ENCODE measurements at places on chromosomes 1 and 21.

GRCh38 chr1:97505289-97505688, 415.5 kb downstream of the DPYD start:
- no peak for DNase-seq

GRCh38 chr1:47175227-47175934, 14.5 kb downstream of the PDZK1IP1 start:
- peak; percentile 22 for DNase-seq

DNA sequence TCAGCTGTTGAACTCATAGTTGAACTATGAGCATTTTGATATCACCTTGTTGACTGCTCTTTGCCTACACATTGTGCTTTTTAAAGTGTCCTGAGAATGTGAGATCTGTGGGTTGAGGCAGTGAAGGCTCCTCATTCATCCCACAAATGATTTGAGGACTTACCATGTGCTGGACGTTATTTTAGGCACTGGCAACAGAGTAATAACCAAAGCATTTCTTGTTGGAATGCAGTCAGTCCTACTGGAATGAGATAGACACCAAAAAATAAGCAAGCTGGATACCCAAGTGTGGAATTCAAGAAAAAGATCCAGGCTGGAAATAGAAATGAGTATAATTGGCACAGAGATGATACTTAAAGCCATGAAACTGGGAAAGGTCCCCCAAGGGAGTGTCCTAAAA, 73.4 kb downstream of the ZP4 start:
- DNase-seq = no peak

DNA sequence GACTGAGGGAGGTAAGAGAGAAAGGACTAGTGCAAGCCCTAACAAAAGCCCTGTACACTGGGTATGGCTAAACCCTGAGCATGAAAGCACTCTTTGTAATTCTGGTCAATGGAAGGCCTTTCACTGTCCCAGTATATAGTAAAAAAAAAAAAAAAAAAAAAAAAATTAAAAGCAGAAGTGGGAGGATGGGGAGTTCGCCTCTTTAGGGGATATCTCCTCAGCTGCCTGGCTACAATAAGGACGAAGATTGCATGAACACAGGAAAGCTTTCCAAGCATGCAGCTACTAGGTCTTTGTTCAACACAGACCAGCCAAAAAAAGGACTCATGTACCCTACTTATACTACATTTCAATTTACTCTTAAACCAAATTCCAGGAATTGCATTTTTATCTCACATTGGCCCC, 59.1 kb downstream of the EIF4G3 start:
- DNase-seq = no peak

- no peak for DNase-seq
Measured at GRCh38 chr1:171740356-171740863, 1.5 kb downstream of the VAMP4 start.

DNA sequence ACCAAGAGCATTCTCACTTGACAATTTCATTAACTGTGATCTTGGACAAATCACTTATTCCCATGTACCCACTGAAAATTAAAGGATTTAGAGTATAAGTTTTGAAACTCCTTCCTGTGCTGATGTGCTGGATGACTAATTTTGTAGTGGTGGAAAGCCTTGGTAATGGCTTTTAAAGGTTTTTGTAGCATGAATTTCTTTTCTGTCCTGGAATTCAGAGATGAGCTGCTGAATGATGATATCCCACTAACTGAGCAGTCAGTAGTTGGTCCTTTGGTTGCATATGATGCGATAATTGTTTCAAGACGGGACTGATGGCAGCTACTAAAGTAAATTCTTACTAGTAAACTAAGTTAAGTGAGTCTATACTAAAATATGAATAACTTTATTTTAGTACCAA, 5.2 kb downstream of the RPL5 start:
- no peak for DNase-seq
